ENCODE measurements at places on chromosomes 7 and 10.

GRCh38 chr7:840001-840600, 7.8 kb downstream of the SUN1 start:
- DNase-seq, result no peak

DNA sequence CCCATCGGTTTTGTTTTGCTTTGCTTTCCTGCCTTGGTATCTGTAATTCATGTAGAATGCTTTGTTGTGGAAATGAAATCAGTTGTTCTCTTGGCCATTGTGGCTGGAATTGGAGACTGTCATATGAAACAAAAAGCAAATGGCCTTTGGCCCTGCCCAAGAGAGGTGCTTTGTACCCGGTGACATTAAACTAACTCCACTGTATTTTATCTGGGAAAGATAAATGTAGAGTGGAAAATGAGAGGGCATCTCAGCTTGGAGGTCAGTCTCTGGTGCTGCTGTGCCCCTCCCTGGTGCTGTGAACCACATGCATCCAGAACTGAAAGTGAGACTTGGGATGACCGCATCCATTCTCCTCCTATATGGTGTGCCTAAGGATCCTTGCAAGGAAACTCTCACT, 75.4 kb downstream of the CDK1 start:
- DNase-seq, result no peak

GRCh38 chr7:32263611-32264010, 193.4 kb upstream of the PDE1C start:
- DNase-seq, result no peak

DNA sequence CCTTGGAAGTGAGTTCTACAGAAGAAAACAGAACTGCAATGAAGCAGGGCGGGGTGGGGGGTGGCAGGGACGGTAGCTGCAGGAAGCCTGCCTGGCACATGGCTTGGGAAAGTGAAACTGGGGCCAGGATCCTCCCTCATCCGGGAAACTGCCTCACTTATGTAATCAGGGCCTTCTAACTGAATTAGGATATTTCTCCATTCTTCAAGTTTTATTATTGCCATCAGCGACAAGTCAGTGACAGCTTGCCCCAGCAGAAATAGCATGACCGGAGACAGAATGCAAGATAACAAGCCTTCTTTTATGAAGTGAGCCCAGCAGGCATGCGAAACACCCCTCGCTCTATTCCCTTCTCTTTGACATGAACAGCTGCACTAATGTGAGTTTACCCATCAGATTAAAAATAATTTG, 77.5 kb upstream of the CACUL1 start:
- DNase-seq, result no peak

- no peak for DNase-seq
Measured at GRCh38 chr10:71714031-71714410, 5.6 kb downstream of the C10orf105 start.
